Stimulated activated CD8-positive, alpha-beta memory T cell treated with anti-CD3 and anti-CD28 coated beads, Interleukin-4, amount 100 ng/mL, for 1 hour (primary cell): ENCODE measurements at places on chromosomes 11 and 22.

DNA sequence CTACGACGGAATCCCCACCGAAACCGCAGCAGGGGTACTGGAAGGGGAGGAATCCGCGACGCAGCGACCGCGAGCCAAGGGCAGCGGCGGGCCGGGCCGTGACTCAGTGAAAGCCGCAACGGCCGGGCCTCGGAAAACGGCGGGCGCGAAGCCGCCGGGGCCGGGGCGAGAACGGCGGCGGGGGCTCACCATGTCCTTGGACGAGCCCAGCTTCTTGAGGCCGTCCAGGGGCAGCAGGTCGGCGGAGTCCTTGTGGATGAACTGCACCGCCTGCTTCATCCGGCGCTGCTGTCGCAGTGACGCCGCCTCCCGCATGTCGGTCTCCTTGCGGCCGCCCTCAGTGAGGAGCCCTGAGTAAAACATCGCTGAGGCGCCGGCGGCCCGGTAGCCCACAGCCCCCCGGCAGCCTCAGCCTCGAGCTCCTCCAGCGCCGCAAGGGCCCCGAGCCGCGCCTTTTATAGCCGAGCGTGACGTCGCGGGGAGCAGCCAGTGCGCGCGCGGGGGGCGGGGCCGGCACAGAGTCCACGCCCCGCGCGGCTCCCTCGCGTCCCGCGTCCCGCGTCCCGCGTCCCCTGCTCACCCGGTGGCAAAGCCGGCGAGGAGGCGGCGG is at the start of gene NRIP3:
Gene NRIP3 (minus strand): TSS at position 429 of the 610 bp plus-strand sequence. CDS start 66 bp downstream, at position 363.
- DNase-seq = peak; percentile 47

DNA sequence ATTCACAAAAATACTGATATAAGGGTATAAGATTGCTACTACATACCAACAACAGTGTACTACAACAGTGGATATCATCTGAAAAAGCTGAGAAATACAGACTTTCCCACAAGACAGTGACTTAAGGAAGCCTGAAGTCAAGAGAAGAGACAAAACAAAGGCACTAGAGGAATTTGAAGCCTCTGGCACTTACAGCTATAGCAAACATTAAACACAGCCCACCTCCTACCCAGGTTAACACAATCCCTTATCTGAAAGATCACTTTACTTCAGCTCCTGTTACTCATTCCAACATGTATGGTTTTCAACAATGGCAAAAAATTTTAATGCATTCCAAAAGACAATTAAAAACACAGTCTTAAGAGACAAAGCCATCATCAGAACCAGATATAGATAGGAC is 388.5 kb downstream of the JRKL start:
- DNase-seq = no peak

- no peak for DNase-seq
Observed at GRCh38 chr22:26082866-26083265, 86.4 kb upstream of the SEZ6L start.

DNA sequence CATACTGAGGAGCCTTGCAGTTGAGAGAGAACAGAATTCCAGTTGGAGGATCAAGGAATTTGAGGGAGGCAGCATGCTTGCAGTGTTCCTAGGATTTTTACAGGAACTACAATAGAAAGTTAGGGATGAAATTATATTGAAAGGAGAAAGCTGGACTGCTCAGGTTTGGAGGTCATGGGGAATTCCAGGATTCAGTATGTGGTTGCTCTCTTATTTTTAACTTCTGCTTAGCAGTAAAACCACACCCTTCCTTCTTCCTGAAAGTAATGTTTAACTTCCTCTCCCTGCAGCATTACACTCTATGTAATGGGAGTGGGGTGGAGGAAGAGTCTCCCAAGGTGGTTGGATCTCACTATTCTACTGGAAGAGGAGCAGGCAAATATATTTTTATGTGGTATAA is 31.3 kb downstream of the CTNND1 start:
- DNase-seq = no peak

DNA sequence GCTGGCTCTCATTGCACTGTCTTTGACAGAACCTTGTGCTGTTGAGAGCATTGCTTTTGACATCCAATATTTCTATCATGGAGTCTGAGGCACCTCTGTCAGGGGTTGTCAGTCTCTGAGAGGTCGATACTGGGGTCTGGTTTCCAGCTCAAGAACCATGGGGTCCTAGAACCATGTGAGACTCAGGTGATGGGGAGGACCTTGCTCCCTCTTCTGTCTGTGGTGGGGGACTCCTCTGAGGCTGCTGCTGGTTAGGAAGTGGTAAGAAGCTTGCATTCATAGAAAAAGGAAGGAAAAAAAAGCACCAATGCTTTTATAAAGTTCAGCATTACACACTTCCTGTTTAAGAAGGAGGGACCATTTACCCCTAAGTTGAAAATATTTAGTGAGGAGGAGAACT is 91.8 kb upstream of the CD44 start:
- DNase-seq = no peak
